ENCODE measurements at places on chromosomes 12 and 14.

DNA sequence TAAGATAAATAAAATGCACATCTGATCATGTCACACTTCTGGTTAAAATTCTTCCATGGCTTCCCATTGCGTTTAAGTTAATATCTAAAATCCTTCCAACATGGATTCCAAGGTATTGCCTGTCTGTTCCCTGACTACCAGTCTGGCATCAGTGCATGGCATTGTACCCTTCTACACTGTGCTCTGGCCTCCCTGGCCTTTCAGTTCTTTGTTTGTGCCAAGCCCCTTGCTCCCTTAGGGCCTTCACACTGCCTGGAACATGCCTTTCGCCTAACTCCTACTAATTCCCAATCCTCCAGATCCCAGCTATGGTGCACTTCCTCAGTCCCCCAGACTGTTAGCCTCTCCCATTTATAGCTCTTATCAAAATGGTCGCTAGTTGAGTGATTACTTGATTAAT lies 6.3 kb downstream of the CIPC start:
- no peak for DNase-seq

GRCh38 chr12:54355104-54355815 lies 9.0 kb downstream of the GPR84 start:
- DNase-seq: no peak

DNA sequence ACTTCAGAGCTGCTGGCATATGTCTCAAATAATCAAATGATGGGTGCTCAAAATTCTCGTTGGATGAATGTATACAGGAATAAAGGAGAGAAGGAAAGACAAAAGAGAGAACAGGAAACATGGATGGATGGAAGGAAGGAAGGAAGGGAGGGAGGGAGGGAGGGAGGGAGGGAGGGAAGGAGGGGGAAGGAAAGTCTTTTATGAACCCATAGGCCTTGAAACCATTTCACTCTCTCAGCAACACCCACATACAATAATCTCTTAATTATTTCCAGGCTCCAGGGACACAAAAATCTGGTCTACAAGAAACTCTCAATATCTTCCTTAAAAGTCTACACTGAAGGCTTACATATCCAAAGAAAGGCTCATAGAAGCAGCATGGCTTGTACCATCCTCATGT lies 363.4 kb upstream of the TMPO start:
- DNase-seq: no peak

DNA sequence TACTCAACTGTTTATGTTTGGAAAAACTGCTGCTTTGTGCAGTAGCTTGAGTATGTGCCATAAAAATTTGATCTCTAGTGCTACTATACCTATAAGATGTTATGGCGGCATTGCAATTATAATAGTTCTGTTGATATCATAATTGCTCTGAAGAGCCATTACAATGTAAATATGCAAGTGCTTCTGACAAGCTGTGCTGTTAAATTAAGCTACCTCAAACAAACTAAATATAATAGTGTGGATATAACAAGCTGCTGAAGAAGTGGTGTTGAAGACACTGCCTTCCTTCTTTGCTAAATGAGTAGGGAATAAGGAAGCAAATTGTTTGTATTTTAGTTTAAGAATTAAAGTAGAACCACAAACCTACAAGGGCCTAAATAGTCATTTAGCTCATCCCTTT lies 301.0 kb upstream of the MIS18BP1 start:
- no peak for DNase-seq

GRCh38 chr12:124422570-124423523 lies 128.0 kb downstream of the RFLNA start:
- no peak for DNase-seq

- no peak for DNase-seq
Measured at GRCh38 chr12:72499244-72499643, 227.1 kb downstream of the TRHDE start.

- no peak for DNase-seq
Measured at GRCh38 chr12:559906-560455, 100.2 kb downstream of the B4GALNT3 start.

- DNase-seq: no peak
Measured at GRCh38 chr12:6222078-6222654, 22.0 kb downstream of the CD9 start.

GRCh38 chr12:83613586-83614110 lies 926.9 kb downstream of the TMTC2 start:
- DNase-seq: no peak

- no peak for DNase-seq
Measured at GRCh38 chr12:106632797-106633450, 50.1 kb downstream of the RFX4 start.

DNA sequence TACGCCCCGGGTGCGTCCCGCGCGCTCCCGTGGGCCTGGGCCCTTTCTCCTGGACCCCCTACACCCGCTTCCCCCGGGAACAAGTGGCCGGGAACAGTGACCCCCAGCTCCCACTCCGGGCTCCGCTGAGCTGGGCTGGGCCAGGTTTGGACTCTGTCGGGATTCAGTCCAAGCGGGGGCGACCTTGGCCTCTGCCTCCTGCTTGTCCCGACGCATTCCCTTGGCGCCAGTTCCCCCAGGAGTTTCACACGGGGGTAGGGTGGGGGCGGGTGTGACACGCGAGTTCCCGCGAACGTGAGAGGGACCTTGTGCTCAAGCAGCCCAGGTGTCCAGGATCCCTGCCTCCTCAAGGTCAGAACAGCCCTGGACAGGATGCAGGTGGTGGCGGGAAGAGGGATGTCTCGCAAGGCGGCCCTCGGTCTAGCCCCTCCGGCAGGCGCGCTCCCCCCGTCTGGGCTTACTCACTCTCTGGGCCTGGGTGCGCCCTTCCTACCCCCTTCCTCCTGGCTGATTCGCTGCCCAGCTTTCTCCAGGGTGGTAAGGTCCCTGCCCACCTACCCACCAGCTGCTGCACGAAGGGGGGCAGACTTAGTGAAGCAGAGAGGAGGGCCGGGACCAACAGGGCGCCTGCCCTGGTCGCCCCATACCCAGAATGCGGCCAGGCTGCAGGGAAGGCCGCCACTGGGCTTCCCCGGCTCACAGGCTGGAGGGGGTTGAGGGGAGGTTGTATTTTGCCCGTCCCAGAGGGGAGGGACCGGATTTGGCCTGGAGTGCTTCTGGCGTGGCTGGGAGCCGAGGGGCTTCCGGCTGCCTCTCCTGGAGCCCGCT lies 862 bp downstream of the CRIP2 start:
- DNase-seq: no peak

GRCh38 chr12:72236071-72236705 lies 36.0 kb upstream of the TRHDE start:
- no peak for DNase-seq

- no peak for DNase-seq
Measured at GRCh38 chr12:108856428-108857157, 790 bp downstream of the SSH1 start.

DNA sequence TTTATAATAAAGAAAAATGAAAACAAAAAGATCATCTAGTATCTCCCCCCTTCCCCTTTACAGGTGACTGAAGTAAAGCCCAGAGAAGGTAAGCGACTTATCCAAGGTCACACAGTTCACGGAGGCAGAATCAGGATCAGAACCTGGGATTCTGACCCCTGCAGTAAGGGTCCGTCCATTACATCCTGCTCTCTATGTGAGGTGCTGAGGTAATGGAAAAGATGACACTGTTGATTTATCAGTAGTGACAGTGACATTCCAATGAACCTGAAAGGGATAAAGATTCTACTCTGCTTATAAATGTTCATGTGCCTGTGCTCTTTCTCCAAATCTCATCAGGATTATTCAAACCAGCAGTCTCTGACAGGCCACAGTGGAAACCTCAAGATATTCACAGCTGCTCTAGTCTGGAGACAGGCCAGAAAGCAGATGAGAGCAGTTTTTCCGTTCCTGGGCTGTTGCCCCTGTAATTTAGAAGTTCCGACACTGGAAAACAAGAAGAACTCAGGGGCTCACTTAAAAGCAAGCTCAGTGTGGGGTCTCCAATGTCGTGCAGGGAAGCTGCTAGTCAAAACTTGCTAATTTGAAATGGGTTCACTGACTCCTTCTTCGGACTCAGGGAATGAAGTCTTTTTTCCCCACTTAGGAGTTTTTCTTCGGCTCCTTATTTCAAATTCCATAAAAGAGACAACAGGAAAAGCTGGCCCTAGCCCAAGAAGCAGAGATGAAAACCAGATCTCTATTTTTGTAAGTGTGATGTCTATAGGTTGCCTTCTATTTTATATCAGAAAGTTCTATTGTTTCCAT lies 131.8 kb upstream of the EEA1 start:
- DNase-seq: peak; percentile 44

DNA sequence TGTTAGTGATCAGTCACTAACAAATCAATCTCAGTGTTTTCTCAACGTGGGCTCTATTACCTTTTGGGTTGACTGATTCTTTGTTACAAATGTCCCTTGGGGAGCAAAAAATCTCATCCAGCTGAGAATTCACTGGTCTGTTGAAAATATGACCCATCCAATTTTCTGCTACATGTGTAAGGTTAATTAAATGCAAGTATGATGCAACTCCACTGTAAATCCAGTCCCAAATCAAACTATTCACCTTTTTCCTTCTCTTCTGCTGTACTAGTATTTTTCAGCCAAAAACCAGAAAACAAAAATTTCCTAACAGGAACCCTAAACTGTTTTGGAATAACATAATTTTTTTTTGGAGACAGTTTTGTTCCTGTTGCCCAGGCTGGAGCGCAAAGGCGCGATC lies 2.2 kb downstream of the ERH start:
- no peak for DNase-seq

GRCh38 chr12:52461693-52462092 lies 9.7 kb upstream of the KRT6B start:
- DNase-seq: no peak

GRCh38 chr12:38120438-38120837 lies 196.1 kb upstream of the ALG10B start:
- no peak for DNase-seq

- no peak for DNase-seq
Measured at GRCh38 chr12:75419841-75420240, 29.0 kb downstream of the GLIPR1L2 start.

DNA sequence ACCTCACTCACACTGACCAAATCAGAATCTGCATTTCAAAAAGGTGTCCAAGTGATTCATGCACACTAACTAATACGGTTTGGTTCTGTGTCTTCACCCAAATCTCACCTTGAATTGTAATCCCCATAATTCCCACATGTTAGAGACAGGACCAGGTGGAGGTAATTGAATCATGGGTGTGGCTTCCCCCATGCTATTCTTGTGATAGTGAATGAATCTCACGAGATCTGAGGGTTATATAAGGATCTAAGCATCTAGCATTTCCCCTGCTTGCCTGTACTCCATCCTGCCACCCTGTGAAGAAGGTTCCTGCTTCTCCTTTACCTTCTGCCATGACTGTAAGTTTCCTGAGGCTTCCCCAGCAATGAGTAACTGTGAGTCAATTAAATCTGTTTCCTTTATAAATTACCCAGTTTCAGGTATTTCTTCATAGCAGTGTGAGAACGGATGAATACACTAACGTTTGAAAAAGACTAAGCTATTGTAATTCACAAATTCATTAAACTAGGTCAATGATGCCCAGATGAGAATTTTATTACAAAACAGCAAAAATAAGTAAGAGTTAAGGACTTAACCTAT lies 759.1 kb downstream of the GALC start:
- no peak for DNase-seq

DNA sequence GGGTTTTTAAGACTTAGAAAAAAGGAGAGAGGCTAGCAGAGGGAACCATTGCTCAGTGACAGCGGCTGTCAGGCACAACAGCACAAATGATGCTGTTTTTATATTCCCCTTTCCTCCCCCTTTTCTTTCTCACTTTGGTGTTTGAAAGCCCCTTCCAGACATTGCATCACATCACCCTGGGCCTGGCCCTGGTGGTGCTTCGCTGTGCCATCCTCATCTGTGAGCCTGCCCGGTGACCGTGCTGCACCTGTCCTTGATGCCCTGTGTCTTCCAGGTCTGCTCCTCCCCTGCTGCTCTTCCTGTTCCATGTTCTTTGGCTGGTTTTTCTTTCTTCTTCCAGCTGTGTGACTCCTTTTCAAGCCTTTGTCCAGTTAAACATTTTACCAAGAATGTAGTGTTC lies 24.8 kb downstream of the KLC1 start:
- no peak for DNase-seq

GRCh38 chr14:75589931-75590330 lies 11.5 kb downstream of the FLVCR2 start:
- no peak for DNase-seq

- DNase-seq: no peak
Measured at GRCh38 chr12:131785763-131786330, 42.3 kb upstream of the MMP17 start.

DNA sequence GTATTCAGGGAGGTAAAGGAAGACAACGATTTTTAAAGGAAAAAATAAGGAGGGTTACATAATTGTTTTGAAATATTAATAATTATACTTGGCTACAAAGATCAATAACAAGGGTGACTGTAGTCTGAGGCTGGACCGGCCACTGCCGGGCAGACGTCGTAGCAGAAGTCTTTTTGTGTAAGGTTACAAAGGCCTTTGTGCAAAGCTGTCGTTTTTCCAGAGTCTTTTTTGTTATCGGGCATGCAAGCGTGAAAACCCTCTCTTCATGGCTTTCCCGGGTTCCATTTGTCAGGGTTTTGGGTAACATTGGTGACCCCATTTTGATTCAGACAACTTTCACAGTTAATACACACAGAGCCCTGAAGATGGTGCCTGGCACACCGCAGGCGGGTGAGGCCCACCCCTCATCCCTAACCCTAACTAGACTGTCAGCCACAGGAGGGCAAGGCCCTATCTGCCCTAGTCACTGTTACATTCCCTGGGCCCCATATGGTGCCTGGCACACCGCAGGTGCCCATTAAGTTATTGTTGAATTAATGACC lies 31.3 kb downstream of the RILPL1 start:
- no peak for DNase-seq

GRCh38 chr12:62693376-62694050 lies 226.9 kb downstream of the MON2 start:
- no peak for DNase-seq

DNA sequence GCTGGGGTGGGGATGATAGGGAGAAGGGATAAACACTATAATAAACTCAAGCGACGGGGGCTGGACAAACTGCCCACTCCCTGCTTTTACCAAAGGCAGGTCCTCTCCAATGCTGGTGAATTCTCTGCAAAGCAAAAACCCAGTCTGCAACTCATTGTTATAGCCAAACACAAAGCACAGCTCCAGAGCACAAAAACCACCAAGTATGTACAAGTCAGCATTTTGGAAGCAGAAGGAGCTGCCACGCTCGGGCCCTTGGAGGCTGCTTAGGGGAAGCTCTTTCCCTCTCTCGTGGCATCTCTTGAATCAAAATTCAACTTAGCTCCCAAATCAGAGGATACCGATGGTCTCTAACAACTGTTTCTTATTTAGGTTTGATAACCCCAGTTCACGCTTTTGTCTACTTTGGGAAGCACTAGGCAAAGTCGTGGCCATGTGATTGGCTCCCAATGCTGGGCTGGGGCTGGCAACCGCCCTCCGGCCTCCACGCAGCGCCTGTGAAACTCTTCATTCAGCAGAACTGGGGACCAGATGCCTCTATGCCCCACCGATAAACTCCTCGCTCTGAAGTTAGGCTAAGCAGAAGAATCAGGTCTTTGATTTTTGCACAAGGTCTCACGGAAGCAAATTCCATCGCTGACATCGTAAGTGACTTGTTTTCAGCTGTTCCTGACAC lies 158.5 kb upstream of the FOXN3 start:
- no peak for DNase-seq

- DNase-seq: no peak
Measured at GRCh38 chr12:99960311-99960710, 24.4 kb downstream of the ANKS1B start.
